ENCODE measurements at places on chromosomes 3 and 15. TPM values are rescaled to one million over a fixed set of nuclear protein-coding genes. Genes with fewer than 3 reads are reported as not detected.

DNA sequence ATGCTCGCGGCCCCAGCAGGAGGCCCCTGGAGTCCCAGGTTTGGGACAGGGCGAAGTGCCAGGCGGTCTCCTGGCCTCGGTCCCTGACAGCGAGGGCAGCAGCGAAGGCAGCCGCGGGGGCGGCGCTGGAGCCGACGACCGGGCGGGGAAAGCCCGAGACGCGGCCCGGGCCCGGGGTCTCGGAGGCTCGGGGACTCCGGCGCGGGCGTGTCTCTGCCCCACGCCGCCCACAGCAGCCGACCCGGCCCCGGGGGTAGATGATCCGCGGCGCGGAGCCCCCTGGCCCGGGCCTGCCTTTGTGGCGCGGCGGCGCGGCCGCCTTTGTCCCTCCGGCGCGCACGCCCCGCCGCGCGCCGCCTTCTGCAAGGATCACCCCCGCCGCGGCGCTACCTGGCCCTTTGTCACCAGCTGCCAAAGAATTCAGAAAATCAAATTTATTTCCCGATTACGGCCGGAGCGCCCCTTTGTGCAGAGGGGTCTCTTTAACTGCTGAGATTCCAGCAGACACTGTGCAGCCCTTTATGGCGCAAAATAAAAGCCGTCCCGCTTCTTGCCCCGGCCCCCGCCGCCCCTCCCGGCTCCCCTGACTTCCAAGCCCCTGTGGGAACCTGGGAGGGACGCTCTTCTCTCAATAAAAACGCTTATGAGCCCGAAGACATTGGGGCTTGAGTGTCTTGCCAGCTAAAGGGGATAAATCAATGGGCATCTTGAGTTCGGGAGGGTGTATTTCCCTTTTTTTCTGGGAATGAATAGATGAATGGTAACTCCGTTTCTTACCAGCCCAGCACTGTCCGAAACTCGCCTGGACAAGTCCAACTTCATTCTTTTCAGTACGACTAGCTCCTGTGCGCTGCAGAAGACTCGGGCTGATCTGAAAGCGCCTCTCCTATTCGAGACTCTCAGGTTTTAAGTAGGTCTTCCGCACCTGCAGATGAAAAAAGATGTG lies 68.4 kb downstream of the HES1 start:
- DNase-seq = no peak

DNA sequence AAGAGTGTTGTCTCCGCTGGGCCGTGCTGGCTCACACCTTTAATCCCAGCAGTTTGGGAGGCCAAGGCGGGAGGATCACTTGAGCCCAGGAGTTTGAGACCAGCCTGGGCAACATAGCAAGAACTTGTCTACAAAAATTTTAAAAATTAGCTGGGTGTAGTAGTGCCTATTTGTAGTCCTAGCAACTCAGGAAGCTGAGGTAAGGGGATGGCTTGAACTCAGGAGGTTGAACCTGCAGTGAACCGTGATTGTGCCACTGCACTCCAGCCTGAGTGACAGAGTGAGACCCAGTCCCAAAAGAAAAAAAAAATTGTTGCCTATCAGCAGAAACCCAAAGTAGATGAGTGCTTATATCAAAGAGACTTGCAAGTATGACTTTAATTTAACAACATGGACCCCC lies 12.7 kb upstream of the AKAP13 start:
- no peak for DNase-seq

- no peak for DNase-seq
These were observed 20.0 kb upstream of the PLCL2 start for GRCh38 chr3:16864610-16865313.

INKA1 gene
- 12.3 TPM for total RNA-seq

DNA sequence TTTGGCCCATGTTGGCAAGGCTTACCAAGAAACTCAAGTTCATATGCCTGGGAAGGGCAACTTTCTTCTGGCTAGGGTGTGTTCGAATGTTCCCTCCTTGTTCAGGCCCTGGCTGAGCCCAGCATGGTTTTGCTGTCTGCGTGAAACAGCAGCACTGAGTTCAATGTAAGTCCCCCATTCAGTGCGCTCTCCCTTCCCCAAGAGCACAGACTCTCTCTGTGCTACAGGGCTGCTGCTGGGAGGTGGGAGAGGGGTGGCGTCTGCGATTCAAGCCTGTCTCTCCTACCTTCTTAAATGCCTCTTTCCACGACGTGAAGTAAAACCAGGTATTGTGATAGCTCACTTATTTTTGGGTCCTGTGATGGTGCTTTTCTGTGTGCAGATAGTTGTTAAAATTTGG lies 289.3 kb upstream of the GOLIM4 start:
- DNase-seq = no peak

GRCh38 chr15:60544581-60545264 lies 65.8 kb upstream of the ICE2 start:
- DNase-seq = no peak

CPLX3 gene
- not detected for total RNA-seq

GRCh38 chr3:185195652-185196051 lies 42.8 kb upstream of the C3orf70 start:
- no peak for DNase-seq

BFSP2 gene
- total RNA-seq = not detected

DNA sequence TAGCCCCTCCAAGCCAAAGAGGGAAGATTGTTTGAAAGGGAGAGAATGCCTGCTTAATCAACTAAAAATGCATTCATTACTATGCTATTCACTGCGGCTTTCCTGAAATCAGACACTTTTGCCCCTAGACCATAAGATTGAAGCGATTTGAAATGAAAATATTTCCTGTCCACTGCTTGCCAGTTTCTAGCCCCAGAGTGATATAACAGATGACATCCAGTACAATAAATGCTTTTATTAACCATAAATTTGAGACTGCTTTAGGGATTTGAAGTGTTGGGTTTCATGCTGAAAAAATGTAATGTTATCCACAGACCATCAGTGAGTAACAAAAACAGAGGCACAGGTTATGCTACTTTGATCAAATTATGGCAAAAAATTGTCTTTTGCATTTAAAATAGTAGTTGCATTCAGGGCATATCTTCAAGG lies 14.1 kb downstream of the IL17RD start:
- DNase-seq = peak; percentile 83

DNA sequence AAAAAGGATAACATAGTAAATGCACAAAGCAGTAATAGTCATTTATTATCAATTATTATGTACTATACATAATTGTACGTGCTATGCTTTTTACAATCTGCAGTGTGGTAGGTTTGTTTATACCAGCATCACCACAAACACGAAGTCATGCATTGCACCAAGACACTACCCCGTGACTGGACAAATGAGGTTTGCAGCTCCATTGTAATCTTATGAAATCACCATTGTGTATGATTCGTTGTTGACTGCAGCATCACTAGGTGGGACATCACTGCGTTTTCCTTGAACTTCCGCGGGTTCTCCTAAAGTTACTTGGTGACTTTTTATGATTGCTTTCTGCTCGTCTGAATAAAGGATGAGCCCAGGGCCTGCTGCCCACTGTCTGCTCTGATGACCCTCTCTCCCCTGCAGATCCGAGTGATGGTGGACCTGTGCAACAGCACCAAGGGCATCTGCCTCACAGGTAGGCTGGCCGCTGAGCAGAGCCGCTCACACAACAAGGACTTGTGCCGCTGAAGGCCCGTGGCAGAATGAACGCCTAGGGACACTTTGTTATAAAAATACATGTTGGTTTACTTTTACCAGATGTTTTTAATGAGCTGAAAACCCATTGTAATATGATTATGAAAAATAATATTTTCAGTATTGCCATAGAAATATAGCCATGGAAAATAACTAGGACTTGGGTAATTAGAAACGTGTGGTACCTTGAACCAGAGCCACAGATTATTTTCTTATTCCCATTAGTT lies 35.8 kb downstream of the GLDN start:
- no peak for DNase-seq

GOLGA8T gene
- total RNA-seq = not detected

DNA sequence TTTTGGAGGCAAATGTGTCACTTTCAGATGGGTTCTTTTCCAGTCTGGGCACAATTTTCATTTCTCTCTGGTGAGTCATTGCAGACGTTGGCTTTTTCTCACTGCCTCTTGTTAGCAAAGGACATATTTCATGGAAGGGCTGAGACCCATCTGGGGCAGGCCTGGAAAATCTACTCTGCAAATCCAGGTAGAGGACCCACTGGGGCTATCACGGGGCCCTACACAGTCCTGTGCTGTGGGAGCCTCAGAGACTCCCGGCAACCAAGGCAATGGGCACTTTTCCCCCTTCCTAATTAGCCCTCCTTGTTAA lies 58.0 kb downstream of the HRH1 start:
- DNase-seq = no peak

- peak; percentile 50 for DNase-seq
These were observed 105.4 kb downstream of the PTPRG start for GRCh38 chr3:61666615-61667330.

GRCh38 chr3:79230266-79230665 lies 537.5 kb downstream of the ROBO1 start:
- no peak for DNase-seq

PEX11A gene
- 9.3 TPM for total RNA-seq

- no peak for DNase-seq
These were observed 21.9 kb downstream of the LRIG1 start for GRCh38 chr3:66478960-66479359.

FILIP1L gene
- 72.0 TPM for total RNA-seq

- DNase-seq = no peak
These were observed 61.9 kb downstream of the ANO10 start for GRCh38 chr3:43559961-43560360.

- no peak for DNase-seq
These were observed 47.1 kb downstream of the SCAP start for GRCh38 chr3:47428662-47429061.

- DNase-seq = no peak
These were observed 3.6 kb downstream of the MESD start for GRCh38 chr15:80985981-80986380.

GOLGA6L22 gene
- not detected for total RNA-seq

- DNase-seq = no peak
These were observed 5.8 kb upstream of the MESP1 start for GRCh38 chr15:89756897-89757296.

GRCh38 chr3:194875581-194876402 lies 190.1 kb downstream of the FAM43A start:
- no peak for DNase-seq

DNA sequence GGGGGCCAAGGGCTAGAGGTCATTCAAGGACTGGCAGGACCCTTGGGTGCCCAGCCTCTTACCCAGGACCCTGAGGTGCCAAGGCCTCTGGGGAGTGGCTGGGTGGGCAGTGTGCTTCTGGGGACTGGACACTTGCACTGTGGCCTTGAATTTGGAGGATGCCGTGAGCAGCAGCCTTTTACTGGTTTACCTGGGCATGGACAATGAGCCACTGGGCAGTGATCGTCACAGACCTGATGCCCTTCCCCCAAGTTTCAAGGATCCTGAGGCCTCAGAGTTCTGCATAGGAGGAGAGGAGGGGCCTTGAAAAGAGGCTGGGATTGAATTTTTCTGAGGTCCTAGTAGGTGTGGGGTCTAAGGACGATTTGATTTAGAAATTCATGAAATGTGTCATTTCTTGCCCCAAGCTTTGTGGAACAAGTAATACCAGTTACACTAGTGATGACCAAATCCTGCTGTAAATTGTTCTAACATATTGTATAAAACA lies 146.1 kb upstream of the TPM1 start:
- peak; percentile 34 for DNase-seq

- DNase-seq = peak; percentile 48
These were observed 802.6 kb upstream of the ALCAM start for GRCh38 chr3:104564045-104564643.

STXBP5L gene
- not detected for total RNA-seq

GRCh38 chr3:72587282-72587681 lies 261.0 kb downstream of the SHQ1 start:
- DNase-seq = no peak

DNA sequence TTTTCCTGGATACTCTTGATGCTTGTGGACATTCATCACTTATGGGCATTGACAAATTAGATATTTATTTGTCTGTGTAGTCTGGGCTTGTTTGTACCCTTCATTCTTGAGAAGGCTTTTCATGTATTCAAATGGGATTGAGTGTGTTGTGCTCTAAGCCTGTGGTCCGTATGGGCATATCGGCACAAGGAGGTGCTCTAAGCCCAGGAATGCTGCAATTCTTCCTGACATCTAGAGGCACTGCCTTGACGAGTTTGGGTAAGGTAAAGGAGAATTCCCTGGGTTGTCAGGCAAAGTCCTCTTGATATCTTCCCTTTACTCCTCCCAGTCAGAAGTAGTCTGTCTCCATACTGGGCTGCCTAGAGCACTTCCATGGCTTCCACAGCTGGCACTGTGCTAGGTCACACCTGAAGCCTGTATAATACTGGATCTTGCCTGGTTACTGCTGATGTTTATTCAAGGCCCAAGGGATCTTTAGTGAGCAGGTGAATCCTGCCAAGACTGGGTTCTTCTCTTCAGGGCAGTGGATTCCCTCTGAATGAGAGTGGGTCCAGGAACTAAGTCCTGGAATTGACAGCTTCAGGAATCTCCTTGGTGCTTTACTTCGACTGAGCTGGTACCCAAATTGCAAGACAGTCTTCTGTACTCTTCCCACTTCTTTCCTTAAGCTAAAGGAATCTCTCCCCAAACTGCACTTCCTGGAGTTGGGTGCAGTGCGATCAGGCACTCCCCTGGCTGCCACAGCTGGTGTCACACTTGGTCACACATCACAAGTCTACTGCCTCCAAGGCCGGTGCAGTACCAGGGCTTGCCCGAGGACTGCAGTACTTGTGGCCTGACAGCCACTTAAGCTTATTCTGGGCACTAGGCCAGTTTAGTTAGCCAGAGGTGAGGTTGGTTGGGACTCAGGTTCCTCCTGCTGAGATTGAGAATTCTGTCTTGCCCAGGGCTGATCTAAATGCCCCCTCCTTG lies 46.0 kb downstream of the GALK2 start:
- peak; percentile 14 for DNase-seq

DNA sequence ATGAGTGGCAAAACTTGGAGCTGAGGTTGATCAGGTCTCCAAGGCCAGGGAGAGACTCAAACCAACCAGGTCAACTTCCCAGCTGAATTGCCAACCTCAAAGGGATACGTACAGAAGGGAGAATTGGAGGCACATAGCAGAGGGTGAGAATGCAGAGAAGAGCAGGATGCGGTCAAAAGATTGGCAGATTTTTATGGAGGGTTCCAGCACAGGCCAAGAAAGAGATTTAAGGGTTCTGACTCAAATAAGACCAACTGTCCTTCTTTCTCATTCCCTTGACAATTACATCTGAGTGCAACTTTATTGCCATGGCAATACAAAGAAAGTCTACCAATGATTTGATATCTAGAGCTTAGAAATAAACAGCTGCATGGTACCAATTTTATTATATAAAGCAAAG lies 33.2 kb downstream of the SCG5 start:
- no peak for DNase-seq

GRCh38 chr3:159763011-159763601 lies 225.5 kb upstream of the IL12A start:
- peak; percentile 67 for DNase-seq
